ENCODE measurements at places on chromosomes 5 and 9. TPM values are rescaled to one million over a fixed set of nuclear protein-coding genes. Genes with fewer than 3 reads are reported as not detected.

DNA sequence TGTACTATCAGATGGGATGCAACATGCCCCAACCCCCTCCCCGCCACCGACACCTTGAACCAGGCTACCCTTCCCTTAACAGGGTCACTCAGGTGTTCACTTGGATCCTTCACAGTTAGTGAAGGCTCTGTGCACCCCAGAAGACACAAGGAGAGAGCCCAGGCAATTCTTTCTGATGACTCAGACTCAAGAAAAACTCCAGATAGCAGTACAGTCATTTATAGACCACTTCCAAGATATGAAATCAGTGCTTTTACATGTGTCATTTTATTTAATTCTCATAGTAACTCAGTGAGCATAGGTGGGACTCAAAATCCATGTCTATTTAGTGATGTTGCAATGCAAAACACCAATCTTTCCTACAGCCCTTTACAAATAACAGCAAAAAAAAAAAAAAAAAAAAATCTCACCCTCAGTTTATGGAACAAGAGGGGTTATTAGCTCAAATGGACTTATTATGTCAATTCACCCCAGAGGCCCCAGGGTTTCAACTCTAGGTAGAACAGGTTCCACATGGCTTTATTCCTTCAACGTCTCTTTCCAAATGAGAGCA, 71.9 kb downstream of the FOXD1 start:
- H3K4me1 ChIP-seq: peaks cover 5% of the 10 kb centered on the region
- no peak overlapping the region for H3K4me3 ChIP-seq
- peaks cover 67% of the 10 kb centered on the region for H3K27me3 ChIP-seq
- no peak overlapping the region for H3K27ac ChIP-seq
- no peak for DNase-seq

DNA sequence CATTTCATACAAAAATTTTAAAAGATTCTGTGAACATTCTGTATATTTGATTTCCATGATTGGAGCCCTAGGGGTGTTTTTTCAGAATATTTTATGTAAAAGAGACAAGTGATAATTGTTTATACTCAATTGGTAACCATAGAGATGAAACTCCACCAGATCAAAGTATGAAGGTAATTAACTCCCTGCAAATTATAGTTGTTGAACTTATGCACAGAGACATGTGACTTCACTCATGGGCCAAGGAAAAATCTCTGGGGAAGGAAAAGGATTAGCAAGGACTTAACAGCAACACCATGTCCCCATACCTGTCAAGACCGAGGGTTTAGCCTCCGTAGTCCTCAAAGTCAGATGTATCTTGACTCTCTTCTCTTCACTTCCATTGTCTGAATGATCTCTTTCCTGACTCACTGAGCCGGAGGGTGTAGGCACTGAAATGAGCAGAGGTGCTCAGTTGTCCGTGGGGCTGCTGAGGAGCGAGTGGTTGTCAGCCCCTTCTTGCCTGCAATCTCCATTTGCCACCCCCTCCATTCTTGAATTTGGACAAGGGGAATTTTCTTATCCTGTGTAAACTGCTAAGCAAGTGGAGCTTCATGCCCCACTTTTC, 17.5 kb upstream of the CXCL14 start:
- no peaks in the 10 kb centered on the region for H3K36me3 ChIP-seq
- H3K4me3 ChIP-seq: no peak overlapping the region

GRCh38 chr9:129996161-129996830, 46.7 kb downstream of the FNBP1 start:
- H3K36me3 ChIP-seq: peaks cover 38% of the 10 kb centered on the region
- peak overlapping the region; percentile 85 for H3K27ac ChIP-seq
- peak overlapping the region; percentile 60 for H3K4me3 ChIP-seq

DNA sequence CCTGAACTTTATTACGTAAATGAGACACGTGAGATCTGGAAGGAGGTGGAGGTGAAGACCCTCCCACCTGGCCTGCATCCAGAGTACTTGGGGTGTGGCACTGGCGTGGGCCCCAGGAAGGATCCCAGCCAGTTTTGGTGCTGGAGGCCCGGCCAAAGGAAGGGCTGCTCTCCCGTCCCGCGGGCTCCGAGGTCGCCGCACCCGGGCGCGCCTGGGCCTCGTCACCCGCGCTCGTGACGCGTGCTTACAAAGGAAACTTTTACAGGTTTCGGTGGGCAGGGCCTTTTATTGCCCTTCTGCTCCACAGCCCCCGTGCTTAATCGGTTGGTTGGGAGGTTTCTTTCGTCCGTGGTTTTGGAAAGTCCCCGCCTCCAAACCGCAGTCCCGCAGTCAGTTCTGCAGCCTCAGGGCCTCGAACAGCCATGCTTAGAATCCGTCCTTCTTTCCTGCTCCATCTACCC, 29.2 kb downstream of the CDKN2A start:
- H3K4me1 ChIP-seq: peaks cover 30% of the 10 kb centered on the region
- H3K36me3 ChIP-seq: peaks cover 16% of the 10 kb centered on the region
- H3K27me3 ChIP-seq: peaks cover 91% of the 10 kb centered on the region
- peak; percentile 68 for DNase-seq

SLC4A9 gene
- 0.35 TPM for total RNA-seq

DNA sequence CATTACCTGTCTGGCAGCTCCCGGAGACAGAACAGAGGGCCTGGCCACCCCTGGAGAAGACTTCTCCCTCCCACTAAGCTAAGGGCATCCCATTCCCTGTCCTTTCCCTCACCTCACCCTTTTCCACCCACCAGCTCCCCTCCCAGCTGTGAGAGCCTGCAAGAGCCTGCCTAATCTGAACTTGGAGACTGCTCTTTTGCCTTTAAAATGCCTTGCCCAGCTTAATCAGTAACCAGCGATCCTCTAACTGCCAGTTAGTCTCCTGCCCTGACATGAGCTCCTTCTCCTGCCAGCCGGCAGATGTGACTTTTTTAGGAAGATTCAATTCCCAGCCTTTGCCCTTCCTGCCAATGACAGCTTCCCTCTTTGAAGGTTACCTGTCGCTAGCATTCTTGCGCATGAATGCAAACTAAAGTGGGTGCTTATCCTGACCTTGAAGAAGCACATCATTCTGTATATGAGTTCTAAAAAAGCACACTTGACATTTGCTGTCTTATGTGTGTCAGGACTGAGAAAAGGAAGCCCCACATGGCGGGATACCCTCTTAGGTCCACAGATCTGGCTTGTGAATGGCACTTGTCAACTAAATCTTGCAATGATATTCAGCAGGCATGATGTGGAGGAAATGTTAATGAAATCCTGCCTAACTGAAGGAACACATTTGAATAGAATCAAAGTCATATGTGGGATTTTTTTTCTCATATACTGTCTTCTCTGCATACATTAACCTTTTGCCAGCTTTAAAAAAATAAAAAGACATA, 411.2 kb upstream of the SLC30A5 start:
- no peak overlapping the region for H3K4me3 ChIP-seq
- H3K27me3 ChIP-seq: peaks cover 3% of the 10 kb centered on the region
- H3K27ac ChIP-seq: no peak overlapping the region

- peaks cover 1% of the 10 kb centered on the region for H3K36me3 ChIP-seq
- no peak for DNase-seq
- H3K4me3 ChIP-seq: no peak overlapping the region
These were observed 142.3 kb upstream of the ANKH start for GRCh38 chr5:15013654-15014463.

ERCC6L2 gene
- 33.0 TPM for total RNA-seq

DNA sequence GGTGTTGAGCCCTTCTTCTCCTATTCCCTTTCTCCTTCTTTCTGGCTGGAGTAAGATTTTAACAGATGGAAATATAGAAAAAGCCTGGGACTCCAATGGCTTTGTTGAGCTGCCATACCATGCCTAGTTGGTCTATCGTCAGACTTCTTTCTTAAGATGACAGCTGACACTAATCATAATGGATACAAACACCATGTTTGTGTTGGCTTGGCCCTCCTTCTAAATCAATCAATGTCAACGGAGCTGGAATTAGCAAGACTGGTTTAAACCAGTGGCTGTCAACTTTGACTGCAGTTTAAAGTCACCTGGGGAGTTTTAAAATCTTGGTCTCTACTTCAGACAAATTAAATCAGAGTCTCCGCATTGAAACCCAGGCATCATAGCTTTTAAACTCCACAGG, 264.5 kb upstream of the PRR16 start:
- H3K27ac ChIP-seq: no peak overlapping the region
- no peaks in the 10 kb centered on the region for H3K4me1 ChIP-seq
- no peak overlapping the region for H3K4me3 ChIP-seq
- DNase-seq: no peak
- no peaks in the 10 kb centered on the region for H3K36me3 ChIP-seq

GRCh38 chr5:4640795-4641194, 499.3 kb upstream of the ADAMTS16 start:
- no peaks in the 10 kb centered on the region for H3K27me3 ChIP-seq
- no peaks in the 10 kb centered on the region for H3K4me1 ChIP-seq
- DNase-seq: no peak
- no peaks in the 10 kb centered on the region for H3K36me3 ChIP-seq

CDKN2A gene
- 34.1 TPM for total RNA-seq

NDUFAF2 gene
- 26.7 TPM for total RNA-seq

DNA sequence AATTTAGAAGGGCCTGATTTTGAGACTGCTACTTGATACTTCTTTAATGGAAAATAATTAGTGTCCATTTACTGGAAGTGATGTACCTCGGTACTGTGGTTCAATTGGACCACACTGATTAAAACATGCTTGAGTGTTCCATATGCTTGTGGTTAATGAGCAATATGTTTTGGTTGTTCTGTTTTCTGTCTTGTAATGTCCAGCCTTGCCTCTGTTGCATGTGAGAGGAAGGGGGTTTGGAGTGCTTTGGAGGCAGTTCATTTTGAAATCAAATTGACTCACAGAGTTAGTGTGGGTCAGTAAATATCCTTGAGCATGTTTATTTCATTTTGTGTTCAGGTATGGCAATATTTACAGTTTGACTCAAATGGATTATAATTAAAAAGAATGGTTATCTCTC, 334.4 kb downstream of the ARHGEF28 start:
- no peaks in the 10 kb centered on the region for H3K36me3 ChIP-seq
- H3K27ac ChIP-seq: no peak overlapping the region
- H3K4me3 ChIP-seq: no peak overlapping the region
- no peaks in the 10 kb centered on the region for H3K27me3 ChIP-seq
- no peak for DNase-seq

GRCh38 chr5:138472353-138472752, 7.1 kb downstream of the EGR1 start:
- H3K4me3 ChIP-seq: no peak overlapping the region
- peaks cover 26% of the 10 kb centered on the region for H3K27me3 ChIP-seq
- no peak overlapping the region for H3K27ac ChIP-seq
- H3K4me1 ChIP-seq: peaks cover 2% of the 10 kb centered on the region
- peaks cover 1% of the 10 kb centered on the region for H3K36me3 ChIP-seq
- no peak for DNase-seq

- no peak for DNase-seq
- no peaks in the 10 kb centered on the region for H3K4me1 ChIP-seq
- H3K27ac ChIP-seq: no peak overlapping the region
- no peaks in the 10 kb centered on the region for H3K36me3 ChIP-seq
- no peaks in the 10 kb centered on the region for H3K27me3 ChIP-seq
- H3K4me3 ChIP-seq: no peak overlapping the region
These were observed 75.6 kb upstream of the SNCAIP start for GRCh38 chr5:122236270-122237040.

DNA sequence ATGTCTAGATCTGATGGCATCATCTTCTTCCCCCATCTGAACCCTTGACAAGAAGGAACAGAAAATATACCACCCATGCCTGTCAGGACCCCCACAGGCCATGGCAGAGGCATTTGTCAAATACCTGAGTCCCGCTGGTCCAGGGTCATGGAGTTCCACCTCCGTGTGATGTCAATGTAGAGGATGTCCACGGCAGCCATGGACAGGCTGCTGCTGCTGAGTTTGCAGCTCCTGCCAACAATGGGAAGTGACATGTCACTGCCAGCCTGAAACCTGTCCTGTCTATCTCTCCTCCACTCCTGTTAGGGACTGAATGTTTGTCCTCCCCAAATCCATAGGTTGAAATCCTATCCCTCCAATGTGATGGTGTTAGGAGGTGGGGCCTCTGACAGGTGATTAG, 208.8 kb downstream of the DAB2IP start:
- H3K4me1 ChIP-seq: no peaks in the 10 kb centered on the region
- no peaks in the 10 kb centered on the region for H3K36me3 ChIP-seq
- no peak for DNase-seq
- peaks cover 2% of the 10 kb centered on the region for H3K27me3 ChIP-seq
- no peak overlapping the region for H3K4me3 ChIP-seq
- no peak overlapping the region for H3K27ac ChIP-seq

DNA sequence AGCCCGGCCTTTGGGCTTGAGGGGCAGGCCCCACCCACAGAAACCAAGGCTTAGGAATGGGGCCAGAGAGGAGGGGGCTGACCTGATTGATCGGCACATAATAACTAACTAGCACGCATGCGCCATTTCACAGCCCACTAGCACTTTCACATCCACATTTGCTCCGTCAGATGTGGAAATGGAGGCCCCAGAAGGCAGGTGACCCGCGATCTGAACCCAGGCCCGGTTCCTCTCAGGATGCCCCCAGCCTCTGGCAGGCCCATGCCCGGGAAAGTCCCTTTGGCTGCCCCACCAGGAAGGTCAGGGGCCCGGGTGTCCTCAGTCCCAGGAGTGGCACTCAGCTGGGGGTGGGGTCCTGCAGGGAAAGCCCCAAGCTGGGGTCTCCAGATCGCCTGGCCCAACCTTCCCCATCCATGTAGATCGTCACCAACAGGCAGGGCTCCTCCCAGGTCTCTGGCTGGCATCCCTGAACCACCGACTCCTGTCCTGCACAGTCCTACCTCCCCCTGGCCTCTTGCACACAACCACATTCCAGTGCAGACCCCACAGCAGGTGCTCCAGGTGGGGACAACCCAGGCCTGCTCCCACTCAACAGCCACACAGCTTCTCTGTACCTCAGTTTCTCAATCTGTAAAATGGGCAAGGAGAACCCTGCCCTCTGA, 46.7 kb downstream of the VAV2 start:
- H3K4me1 ChIP-seq: no peaks in the 10 kb centered on the region
- no peak overlapping the region for H3K27ac ChIP-seq
- no peaks in the 10 kb centered on the region for H3K27me3 ChIP-seq
- H3K36me3 ChIP-seq: no peaks in the 10 kb centered on the region
- DNase-seq: no peak

GRCh38 chr5:123090661-123091297, 1.7 kb downstream of the PRDM6 start:
- H3K36me3 ChIP-seq: peaks cover 5% of the 10 kb centered on the region
- H3K27ac ChIP-seq: no peak overlapping the region
- peaks cover 82% of the 10 kb centered on the region for H3K27me3 ChIP-seq
- H3K4me3 ChIP-seq: no peak overlapping the region
- DNase-seq: no peak

DNA sequence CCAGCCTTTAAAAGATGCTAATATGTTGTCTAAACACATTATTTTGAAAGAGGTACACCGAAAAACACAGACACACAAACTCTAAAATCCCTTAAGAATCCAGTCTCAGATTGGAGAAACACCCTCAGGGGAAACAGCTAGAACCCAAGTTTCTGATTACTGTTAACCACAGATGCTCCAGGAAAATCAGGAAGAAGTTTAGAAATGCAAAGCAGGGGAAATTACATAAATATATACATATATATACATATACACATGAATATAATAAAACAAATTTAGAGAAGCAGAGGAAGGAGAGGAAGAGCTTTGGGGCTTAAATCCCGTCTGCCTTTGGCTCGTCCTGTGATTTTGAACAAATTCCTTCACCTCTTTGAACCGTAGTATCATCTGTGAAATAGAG, 73.2 kb upstream of the KLF4 start:
- no peaks in the 10 kb centered on the region for H3K27me3 ChIP-seq
- H3K27ac ChIP-seq: no peak overlapping the region
- no peaks in the 10 kb centered on the region for H3K36me3 ChIP-seq
- DNase-seq: no peak
